ENCODE measurements at places on chromosomes 12 and 14.

GRCh38 chr14:55366271-55366670 lies 45.4 kb downstream of the ATG14 start:
- DNase-seq, result no peak

GRCh38 chr14:70919774-70920173 lies 12.5 kb downstream of the PCNX1 start:
- DNase-seq, result peak; percentile 29

- DNase-seq, result no peak
Measured at GRCh38 chr12:102197789-102198188, at the start of gene PMCH. Gene PMCH (minus strand): TSS chr12:102197833. CDS start chr12:102197770, 63 bp downstream.

GRCh38 chr14:81567302-81567701 lies 33.6 kb upstream of the SEL1L start:
- no peak for DNase-seq

- DNase-seq, result peak; percentile 42
Measured at GRCh38 chr14:71478542-71478941, 453.7 kb upstream of the RGS6 start.
